A673 (cell line): ENCODE measurements at places on chromosomes 12 and 14. TPM values are rescaled to one million over a fixed set of nuclear protein-coding genes. Genes with fewer than 3 reads are reported as not detected.

Gene HOXC9
- total RNA-seq, result 21.1 and 22.3 TPM in 2 replicates

Gene FOXM1
- total RNA-seq, result 198 and 200 TPM in 2 replicates

Gene CD69
- 0.26 TPM in 1 of 2 replicates, not detected in the other for total RNA-seq

Gene TMEM121
- total RNA-seq, result 3.1 and 4.7 TPM in 2 replicates

Gene LBHD2
- 0.99 and 2.3 TPM in 2 replicates for total RNA-seq

Gene VWF
- not detected in 2 replicates for total RNA-seq

Gene ZNF641
- 9.9 and 13.7 TPM in 2 replicates for total RNA-seq

Gene KLRB1
- not detected in 2 replicates for total RNA-seq

Gene CLEC2D
- total RNA-seq, result 1.6 and 2.2 TPM in 2 replicates

GRCh38 chr14:64753374-64753773 is 49.1 kb downstream of the PLEKHG3 start:
- no peak for DNase-seq

DNA sequence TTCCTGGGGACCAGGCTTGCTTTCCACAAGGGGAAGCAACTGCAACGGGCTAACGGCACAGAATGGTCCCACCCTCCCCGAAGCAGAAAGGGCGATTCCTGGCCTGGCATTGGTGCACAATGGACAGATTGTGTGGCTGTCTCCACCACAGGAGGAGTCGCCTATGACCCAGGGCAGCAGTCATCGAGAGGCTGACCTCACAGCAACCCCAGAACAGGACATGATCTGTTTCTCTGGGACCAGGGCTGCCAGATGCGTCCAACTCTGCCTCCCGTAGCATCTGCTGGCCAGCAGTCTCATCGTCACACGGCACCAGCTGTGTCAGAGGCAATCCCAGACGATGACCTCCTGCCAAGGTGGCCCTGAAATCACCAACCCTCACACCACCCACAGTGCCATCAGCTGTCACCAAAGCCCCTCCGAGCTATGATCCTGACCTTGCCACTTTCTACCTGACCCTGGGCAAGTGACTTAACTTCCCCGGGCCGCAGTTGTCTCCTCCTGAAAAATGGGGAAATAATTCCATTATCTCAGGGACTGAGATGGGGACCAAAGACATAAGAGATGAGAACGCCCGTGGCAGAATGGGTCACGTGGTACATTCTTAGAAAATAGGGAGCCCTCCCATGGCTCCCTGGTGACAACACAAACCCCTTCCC is 86.7 kb downstream of the CHGA start:
- DNase-seq, result no peak

DNA sequence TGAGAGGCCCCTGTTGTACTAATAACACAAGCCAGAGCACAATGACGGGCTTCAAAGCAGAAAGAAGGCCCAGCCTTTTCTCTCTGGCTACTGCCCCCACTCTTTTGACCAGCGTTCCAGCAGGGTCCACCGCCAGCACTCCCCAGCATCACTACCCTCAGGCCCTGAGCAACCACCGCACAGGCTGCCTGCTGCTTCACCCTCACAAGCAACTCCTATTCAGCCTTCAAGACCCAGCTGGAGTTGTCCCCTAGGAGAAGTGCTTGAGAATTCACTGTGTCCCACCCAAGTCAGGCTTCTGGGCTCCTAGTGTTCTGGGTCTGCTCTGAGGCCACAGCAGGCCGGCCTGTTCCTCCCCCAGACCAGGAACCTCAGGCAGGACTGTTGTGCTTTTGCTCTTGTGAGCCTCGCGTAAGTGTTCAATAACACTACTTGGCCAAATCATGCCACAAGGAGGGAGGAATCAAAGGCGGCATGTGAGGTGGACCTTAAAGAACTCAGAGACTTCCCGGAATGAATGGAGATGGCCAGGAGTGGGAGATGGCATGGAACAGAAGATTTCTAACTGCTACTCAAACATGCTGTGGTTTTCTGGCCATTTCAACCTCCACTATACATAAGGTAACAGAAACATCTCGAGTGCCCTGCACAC is 83.3 kb upstream of the GPR68 start:
- no peak for DNase-seq

GRCh38 chr12:124517260-124518050 is 50.0 kb downstream of the NCOR2 start:
- DNase-seq, result peak; percentile 73

DNA sequence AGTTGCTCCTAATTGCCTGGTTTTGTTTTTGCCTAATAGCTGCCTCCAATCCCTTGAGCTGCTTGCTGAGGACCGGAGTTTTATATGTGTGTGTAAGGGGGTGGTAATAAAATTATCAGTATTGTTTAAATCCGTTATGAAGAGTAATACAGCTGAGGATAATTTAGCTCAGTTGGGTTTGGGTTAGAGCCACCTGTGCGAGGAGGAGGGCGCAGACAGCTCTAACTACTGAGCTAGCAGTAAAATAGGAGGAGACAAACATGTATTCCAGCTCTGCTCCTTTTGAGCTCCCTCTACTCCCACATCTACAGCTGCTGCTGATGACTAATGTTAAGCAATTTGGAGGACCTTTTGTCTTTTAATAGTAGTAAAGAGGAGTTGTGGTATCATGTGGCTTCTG is 61.5 kb downstream of the SPATS2 start:
- peak; percentile 82 for DNase-seq

DNA sequence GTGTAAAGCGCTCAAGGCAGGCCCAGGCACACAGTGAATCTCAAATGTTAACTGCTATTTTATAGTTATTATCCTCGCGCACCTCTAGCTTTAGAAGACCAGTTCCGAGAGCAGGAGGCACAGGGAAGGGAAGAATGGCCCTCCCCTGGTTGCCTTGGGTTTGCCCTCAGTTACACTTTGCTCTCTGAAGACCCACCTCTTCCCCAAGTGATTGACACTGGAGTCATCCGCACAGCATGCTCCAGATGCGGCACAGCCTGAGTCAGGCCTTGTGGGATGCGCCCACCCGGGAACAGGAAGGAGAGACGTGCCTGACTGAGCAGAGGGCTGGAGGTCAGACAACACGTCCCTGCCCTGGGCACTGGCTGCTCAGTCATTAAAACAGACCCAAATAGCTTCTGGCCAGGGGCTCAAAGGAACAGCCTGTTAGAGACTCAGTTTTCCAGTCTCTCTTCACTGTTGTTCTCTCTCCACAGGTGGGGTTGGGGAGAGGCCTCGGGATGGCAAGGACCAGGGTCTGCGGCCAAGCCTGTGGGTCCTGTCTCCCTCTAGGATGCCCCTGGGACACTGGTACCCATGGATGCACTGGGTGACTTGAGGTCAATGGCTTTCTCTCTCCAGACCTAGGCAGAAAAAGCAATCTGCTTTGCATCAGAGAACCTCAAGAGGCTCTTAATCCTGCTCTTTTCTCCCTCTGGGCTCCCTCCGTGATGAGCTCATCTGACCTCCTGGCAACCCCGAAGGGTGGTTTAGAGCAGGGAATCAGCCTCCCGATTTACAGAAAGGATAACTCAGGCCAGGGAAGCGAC is 13.6 kb upstream of the MLXIP start:
- peak; percentile 60 for DNase-seq

DNA sequence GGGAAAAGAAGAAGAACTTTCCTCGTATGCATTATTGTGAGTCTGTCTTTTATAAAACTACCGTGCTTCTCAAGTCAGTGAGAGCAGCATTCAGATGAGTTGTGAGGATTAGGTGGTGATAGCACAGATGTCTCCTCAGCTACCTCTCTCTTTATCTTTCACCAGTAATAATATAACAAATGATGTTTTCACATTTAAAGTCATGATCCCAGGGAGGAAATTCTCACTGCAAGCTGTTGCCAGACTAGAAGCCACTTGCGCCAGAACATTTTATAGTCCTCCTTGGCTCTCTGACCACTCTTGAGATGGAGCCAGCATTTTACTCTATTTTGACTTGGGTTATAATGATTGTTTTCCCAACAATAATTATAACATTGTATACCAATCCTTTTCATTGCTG is 443.1 kb downstream of the AEBP2 start:
- DNase-seq, result no peak

- no peak for DNase-seq
These were observed 82.2 kb downstream of the ANO6 start for GRCh38 chr12:45298047-45298446.

- no peak for DNase-seq
These were observed 48.8 kb upstream of the ESRRB start for GRCh38 chr14:76326918-76327689.

- DNase-seq, result no peak
These were observed 441.2 kb downstream of the BTG1 start for GRCh38 chr12:91704446-91704845.

DNA sequence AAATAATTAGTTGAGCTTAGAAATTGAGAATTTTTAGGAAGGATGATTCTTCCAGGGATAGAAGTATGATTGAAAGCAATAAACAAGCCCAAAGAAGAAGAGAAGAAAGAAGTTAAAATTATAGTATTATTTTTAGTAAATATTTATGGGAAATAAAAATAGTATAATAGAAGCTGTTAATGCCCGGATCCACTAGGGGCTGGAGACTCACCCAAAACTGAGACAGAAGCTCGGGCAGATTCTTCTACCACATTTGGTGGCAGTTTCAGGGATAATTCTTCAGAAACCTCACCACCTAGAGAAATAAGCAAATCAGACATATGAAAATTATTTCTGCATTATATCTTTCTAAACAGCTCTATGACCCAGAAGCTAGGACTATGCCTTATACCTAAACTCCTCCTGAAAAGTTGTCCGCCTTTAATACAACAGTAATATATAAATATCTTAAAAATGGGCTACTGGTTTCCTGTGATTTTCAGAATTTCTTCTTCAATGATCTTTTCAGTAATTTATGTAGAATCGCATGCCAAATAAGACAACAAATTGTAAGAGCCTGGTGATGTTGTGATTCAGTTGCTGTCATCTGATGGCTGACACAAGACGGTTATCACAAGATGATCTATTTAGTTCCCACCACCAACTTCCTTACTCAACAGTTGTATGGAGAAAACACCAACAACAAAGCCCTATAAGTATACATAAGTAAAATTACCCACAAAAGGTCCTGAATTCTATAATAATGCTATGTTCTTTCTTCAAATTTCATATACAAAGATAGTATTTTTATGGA is 35.6 kb downstream of the A2M start:
- no peak for DNase-seq

DNA sequence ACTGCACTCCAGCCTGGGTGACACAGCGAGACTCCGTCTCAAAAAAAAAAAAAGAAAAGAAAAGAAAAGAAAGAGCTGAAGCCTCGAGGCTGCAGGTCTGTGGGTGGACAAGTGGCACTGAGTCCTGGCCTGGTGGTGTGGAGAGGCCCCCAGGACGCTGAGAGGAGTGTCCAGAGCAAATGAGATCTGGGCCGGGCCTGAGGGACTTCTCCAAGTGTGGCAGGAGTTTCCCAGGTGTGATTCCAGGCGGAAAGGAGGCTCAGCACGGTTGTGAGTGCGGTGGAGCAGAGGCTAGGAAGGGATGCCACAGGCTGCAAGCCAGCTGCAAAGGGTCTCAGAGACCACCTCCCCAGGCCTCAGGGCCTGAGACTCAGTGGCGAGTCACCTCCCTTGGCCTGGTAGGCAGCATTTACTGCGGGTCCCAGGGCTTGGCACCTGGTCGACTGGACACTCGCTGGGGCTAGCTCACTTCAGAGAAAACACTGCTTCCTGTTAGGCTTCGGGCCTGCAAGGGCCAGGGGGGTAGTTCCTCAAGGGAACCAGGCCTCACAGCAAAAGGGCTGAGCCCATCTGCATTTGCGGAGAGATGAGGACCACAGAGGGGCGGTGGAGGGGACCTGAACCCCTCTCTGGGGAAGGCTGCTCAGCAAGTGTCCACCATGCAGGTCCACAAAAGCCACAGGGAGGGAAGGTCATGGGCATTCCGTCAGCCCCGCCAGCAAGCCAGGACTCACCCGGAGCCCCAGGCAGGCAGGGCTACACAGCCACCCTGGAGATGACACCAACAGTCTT is 11.7 kb downstream of the TTC7B start:
- DNase-seq, result no peak

- DNase-seq, result no peak
These were observed 304.4 kb upstream of the RTL1 start for GRCh38 chr14:101207897-101208296.

DNA sequence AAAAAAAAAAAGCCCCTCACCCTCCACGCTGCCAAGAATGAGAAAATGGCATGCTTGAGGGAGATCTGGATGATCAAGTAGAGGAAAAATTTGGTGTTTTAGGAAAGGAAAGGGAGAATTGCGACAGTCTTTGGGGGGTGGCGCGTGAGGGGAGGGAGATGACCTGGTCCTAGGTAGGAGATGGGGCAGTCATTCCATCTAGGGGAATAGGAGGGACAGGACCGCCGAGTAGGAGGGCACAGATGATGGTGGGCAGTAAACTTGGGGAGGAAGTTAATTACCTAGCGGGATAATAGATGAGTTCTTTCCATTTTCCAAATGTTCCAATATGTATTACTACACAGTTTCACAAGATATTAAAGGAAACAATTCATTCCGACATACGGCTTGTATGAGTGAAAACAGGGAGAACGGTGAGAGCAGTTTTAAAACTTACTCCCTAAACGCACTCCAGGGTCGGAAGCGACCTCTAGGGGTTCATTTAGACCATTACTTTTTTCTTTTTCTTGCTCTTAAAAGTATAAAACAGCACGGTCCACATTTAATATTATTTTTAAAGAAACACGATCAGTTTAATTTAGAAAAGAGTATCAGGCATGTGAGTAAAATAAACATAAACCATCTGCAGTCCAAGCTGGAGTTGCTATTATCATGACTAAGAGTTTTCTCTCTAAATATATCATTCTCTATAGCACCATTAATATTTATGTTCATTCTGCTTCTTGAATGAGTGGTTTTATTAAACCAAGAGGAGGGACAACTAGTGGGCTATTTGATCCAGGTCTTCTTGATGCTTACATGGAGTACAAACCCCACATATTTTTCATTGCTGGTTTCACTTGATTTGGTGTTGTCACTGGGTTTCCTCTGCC is 3.0 kb upstream of the FNTB start:
- DNase-seq, result peak; percentile 75

GRCh38 chr12:15393037-15393436 is 70.7 kb downstream of the PTPRO start:
- DNase-seq, result no peak

DNA sequence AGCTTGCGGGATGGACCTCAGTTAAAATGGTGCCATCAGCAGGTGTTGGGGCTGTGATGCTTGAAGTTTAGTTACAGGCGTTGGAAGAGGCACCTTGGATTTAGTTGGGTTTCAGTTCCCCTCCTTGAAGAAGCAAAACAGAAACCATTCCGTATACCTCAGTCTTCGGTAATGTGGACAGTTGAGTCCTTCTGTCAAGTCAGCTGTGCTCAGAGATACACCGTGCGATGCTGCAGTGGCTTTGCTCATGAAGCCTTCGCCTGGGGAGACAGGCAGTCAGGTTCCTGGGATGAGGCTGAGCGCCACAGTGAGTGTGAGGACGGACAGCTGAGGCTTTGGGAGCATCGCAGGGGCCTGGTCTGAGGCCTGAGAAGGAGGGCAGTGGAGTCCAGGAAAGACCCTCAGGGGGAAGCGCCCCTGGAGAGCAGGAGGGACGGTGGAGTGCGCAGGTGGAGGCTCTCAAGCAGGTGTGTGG is 7.4 kb downstream of the RAN start:
- no peak for DNase-seq
